ENCODE measurements at places on chromosomes 1 and 21.

- no peak for DNase-seq
These were observed 9.4 kb upstream of the PLA2G2E start for GRCh38 chr1:19932866-19933265.

DNA sequence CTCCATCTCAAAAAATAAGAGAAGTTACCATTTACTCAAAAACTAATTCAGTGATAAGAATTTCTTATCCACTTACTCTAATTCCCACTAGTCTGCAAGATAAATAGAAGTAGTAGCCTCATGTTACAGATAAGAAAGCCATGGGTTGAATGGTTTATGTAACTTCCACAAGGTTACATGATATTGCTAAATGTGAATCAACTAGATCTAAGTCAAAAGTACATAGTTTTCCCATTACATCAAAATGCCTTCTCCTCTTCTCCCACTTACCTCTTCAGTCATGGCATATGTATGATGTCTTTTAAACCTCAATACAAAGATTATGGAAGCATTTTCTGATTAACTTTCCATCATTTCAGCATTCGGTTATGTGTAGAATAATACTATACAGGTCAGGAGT is 108.5 kb downstream of the ASH1L start:
- no peak for DNase-seq

DNA sequence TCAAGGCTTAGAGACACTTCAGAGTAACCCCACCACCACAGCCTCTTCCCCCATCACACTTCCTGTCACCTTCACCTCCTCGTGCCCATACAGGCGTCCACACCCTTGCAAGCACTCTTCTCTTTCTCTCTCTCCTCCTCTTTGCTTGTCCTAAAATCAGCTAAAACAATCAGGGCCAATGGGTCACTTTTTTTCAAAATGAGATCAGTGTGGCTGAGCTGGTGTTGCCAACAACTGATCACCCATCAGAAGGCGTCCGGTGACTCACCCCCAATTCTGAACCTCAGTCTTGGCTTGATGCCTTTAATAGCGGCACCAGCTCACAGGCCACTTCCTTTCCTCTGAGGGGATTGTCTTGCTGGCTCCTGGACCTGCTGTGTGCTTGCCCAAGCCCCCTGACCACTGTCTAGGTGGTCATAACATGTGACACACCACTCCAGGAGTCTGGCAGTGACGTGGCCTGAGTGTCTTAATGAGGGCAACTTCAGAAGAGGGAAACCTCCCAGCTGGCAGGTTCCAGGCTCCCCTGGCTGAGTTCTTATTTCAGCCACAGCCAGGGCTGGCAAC is 1.6 kb downstream of the DRAXIN start:
- no peak for DNase-seq

- no peak for DNase-seq
These were observed 28.4 kb downstream of the SLC27A3 start for GRCh38 chr1:153803470-153804056.

- DNase-seq = no peak
These were observed 62.7 kb downstream of the FHAD1 start for GRCh38 chr1:15309687-15310086.

- DNase-seq = no peak
These were observed 197.7 kb downstream of the NRIP1 start for GRCh38 chr21:14866859-14867765.

GRCh38 chr1:169148472-169149252 is 42.2 kb downstream of the ATP1B1 start:
- no peak for DNase-seq

DNA sequence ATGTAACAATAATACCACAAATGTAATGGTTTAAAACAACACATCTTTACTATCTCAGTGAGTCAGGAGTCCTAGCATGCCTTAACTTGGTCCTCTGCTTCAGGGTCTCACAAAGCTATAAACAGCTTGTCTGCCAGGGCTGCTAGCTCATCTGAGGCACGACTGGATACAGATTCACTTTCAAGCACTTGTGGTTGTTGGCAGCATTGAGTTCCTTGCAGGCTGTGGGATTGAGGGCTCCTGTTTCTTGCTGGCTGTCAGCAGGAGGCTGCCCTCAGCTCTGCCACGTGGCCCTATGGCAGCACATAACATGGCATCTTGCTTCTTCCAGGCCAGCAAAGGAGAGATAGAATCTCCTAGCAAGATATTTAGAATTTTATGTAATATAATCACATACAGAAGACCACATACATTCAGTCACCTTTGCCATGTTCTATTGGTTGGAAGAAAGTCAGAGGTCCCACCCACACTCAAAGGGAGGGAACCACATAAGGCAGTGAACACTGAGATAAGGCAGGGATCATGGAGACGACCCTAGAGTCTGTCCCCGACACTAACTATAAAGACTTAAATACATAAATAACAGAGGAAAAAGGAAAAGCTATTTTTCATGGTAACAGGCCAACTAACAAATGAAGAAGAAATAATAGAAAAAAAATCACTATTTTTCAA is 18.9 kb upstream of the IPP start:
- no peak for DNase-seq

DNA sequence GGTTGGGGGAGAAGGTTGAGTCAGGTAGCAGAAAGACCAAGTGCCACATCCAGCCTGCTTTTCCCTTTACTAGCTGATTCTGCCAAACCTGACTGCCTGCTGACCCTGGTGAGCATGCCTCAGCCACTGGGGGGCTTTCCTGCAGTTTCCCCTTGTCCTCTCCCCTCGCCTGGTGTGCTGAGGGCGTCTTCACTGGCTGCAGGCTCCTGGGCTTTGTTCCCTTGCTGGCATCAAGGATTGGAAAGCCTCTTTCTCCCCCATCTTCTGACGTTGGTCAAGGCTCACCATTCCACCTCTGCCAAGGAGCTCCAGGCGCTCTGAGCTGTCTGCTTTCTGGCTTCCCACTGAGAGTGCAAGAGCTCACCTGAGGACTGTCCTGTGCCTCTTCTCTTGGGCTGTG is 28.4 kb downstream of the MAN1C1 start:
- DNase-seq = no peak

DNA sequence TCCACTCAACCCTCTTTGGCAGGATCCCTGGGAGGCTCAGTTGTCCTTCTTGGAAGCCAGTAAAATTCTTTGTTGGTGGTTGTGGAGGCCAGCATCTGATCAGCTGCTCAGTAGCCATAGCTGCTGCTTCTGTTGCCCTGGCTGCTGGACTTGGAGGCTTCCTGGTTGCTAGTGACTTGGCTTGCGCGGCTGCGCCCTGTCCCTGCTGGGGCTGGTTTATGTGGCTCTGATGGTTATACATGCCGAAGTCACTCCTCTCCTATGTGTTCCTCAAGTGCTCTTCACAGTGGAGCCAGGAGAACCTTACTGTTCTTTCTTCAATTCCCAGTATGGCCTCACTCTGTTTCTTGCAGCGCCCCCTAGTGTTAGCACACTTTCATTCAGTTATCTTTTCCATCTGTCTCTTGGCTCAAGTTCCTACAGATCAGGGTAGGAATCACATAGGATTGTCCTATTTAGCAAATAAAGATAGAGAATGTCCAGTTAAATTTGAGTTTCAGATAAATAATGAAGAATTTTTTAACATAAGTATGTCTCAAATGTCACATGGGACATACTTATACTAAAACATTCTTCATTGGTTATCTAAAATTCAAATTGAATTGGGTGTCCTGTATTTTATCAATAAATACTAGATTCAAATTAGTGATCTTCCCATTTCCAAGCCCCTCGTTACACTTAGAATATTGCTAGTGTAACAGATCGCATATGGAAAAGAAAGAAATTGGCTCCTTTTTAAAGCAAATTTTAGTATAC is 176.5 kb downstream of the TGFB2 start:
- DNase-seq = peak; percentile 6

- no peak for DNase-seq
These were observed 18.8 kb downstream of the RNF220 start for GRCh38 chr1:44423591-44424537.

- DNase-seq = no peak
These were observed 28.1 kb downstream of the EPHA2 start for GRCh38 chr1:16127676-16128337.

GRCh38 chr1:245684166-245684565 is 529.4 kb downstream of the KIF26B start:
- DNase-seq = no peak

- no peak for DNase-seq
These were observed 55.7 kb downstream of the RGS5 start for GRCh38 chr1:163147019-163147418.

DNA sequence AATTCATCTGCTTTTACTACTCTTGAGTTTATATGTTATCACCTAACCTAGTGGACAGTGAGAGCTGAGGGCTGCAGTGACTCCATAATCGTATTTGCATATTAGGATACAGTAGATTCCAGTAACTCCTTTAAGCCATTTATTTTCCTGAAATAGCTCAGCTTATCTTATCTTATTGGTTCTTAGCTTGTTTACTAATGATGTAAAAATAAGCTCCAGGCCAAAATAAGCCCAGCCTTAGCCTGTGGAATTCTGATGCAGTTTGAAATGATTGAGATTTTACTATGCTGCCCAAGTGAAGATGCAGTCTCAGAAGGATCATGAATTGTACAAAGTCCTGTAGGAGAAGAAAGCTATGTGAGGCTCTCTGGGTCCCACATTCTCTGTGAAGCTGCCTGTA is 18.1 kb downstream of the ATP1A1 start:
- no peak for DNase-seq

DNA sequence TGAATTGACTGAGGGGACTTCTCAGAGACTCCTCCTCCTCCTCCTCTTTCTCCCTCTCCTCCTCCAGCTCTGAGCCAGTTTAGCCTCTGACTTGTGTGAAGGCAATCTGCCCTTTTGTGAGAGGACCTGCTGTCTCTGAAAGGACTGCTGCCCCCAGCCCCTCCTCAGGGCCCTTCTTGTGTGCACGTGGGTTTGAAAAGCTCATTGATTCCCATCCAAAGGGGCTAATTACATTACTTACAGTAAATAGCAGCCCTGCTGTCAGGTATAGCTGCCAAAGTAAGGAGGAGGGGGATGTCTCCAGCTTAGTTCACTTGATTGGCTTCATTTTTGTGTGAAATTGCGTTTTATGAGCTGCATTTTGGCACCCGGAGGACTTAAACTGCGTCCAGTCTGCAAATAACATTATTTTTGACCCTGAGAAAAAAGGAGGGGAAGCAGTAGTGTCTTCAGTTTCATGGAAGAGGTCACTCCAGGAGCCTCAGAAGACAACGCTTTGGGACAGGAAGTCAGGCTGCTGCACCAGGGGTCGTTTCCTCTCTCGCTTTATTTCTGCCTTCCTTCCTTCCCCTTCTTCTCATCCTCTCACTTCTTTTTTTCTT is 1.8 kb upstream of the LHX9 start:
- DNase-seq = no peak

DNA sequence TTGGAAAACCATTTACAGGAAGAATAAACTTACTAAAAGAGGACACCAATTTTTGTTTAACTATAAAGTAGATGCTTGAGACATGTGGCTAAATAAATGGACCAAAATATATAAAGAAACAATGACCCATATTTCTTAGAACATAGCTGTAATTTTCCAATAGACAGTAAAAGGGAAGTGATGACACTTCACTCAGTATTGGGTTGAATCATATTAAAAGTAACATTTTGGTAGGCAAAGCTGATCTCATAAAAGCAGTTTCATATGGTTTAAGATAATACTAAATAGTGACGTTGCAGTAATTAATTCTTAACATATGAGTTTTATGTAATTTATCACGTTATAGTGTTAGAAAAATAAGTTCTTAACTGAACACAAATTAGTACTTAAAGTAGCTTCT is 308.9 kb upstream of the RUNX1 start:
- DNase-seq = no peak

GRCh38 chr1:232183802-232184201 is 446.1 kb downstream of the SIPA1L2 start:
- no peak for DNase-seq

DNA sequence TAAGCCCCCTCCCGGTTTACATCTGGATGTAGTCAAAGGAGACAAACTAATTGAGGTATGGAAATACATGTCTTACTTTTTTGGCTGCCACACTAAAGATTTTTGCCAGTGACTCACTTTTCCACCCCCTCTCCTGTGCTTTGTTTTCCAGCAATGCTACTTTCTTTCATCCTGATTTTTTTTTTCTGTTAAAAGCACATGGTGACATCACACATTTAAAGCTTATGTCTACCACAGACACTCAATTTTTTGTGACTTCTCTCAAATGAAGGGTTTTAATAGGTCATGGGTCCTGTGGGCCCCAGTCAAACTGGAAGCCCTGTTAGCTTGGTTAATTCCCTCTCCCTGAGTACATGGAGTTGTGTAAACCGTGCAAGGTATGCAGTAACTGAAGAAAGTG is 2.2 kb downstream of the PPP1R8 start:
- no peak for DNase-seq

DNA sequence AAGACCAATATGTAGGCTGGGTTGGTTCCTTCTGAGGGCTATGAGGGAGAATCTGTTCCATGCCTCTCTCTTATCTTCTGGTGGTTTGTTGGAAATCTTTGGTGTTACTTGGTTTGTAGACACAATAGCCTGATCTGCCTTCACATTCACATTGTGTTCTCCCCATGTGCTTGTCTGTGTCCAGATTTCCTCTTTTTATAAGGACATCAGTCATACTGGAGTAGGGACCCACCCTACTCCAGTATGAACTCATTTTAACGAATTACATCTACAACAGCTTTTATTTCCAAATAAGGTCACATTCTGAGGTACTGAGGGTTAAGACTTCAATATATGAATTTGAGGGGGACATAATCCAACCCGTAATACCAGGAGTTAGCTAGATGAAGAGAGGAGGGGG is 75.9 kb downstream of the DISP1 start:
- DNase-seq = no peak

- no peak for DNase-seq
These were observed 37.2 kb upstream of the TSPEAR start for GRCh38 chr21:44748621-44749020.

- DNase-seq = no peak
These were observed 111.3 kb downstream of the PLPPR5 start for GRCh38 chr1:98893371-98893770.

- no peak for DNase-seq
These were observed 77.2 kb downstream of the SCCPDH start for GRCh38 chr1:246801241-246802020.

DNA sequence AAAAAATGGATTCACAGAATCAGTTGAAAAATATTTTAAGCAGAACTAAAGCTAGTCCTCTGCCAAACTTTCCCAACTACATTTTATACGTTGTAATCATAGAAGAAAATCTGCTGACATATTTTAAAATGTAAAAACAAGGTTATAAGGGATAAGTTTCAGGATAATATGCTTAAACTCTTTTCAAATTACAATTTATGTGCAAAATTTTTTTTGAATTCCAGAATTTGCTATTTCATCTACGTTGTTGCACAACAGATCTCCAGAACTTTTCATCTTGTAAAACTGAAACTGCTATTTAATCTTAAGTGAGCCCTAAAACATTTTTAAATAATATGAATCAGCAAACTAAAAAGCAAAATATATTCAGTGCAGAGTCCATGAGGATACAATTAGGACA is 5.9 kb downstream of the EDEM3 start:
- no peak for DNase-seq

- no peak for DNase-seq
These were observed 14.8 kb downstream of the CD2 start for GRCh38 chr1:116769104-116769452.

GRCh38 chr1:153260585-153261280 is 1.2 kb downstream of the LORICRIN start:
- peak; percentile 39 for DNase-seq
